IMR-90 (cell line): ENCODE measurements at places on chromosomes 6 and 20. TPM values are rescaled to one million over a fixed set of nuclear protein-coding genes. Genes with fewer than 3 reads are reported as not detected.

GRCh38 chr20:63356931-63357879 is 3.9 kb downstream of the CHRNA4 start:
- no peak for DNase-seq

- DNase-seq: no peak
These were observed 22.5 kb downstream of the NCOA3 start for GRCh38 chr20:47524015-47524784.

The AFDN gene
- total RNA-seq: 20.8 and 23.3 TPM in 2 replicates

The WFDC2 gene
- total RNA-seq: not detected in 2 replicates
